ENCODE measurements at places on chromosomes 12 and 14.

- peak; percentile 84 for DNase-seq
These were observed 179.9 kb upstream of the PELI2 start for GRCh38 chr14:55938249-55938791.

DNA sequence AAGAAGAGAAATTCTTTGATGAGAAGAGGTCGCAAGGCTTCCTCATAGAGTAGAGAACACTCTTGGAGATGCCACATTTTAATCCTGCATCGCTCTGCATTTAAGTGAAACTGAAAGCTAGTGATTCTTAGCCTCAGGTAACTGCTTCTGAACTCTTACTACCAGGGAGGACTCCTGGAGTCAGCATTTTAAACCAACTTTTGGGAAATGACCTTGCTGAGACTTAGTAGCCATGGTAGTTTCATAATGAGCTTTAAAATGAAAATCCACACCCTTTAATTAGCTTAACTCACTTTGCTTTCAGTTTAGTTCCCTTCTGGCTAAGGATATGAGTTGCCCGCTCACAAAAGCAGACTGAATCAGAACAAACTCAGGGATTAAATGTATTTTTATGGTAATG is 80.3 kb downstream of the SYNE2 start:
- no peak for DNase-seq

- no peak for DNase-seq
These were observed 71.2 kb downstream of the NINJ2 start for GRCh38 chr12:592024-592505.

DNA sequence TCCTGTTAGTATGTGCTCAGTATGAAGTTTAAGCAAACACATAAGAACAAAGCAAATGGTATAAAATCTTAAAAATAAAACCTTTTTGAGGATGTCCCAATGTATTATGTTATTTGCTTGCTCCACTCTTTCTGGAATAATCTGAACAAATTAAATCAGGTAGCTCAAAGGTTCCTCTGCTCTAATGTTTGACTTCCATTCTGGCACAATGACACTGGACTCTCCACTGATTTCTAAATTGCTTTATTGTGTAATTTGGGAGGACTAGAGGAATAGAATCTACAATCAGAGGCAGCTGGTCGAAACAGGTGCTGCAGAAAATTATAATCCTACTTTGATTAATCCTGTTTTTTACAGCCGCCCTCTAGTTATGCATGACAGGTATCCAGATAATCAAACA is 523.7 kb upstream of the FOXG1 start:
- peak; percentile 90 for DNase-seq

DNA sequence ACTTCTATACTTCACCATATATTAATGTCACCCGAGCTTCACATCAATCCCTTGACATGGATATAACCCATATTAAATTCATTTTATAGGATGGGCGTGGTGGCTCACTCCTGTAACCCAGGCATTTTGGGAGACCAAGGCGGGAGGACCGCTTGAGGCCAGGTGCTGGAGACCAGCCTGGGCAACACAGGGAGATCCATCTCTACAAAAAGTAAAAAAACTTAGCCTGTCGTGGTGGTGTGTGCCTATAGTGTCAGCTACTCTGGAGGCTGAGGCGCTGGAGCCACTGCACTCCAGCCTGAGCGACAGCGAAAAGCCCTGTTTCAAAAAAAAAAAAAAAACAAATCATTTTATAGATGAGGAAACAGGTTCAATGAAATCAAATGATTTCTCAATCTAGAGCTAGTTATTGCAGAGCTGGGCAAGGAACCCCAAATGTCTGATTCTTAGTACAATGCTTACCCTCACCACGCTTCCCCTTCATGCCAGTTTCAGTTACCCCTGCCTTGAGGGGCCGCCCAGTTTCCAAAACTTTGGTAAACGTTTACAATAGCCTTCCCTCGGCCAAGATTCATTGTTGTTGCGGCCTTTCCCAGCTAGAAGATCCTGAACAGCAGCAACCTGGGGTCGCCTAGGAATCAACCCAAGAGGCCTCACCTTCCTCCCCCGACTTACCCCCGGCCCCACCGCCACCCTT is 751 bp downstream of the PSMB5 start:
- DNase-seq: no peak

GRCh38 chr12:51471111-51471864 is 46.7 kb downstream of the SLC4A8 start:
- DNase-seq: no peak

DNA sequence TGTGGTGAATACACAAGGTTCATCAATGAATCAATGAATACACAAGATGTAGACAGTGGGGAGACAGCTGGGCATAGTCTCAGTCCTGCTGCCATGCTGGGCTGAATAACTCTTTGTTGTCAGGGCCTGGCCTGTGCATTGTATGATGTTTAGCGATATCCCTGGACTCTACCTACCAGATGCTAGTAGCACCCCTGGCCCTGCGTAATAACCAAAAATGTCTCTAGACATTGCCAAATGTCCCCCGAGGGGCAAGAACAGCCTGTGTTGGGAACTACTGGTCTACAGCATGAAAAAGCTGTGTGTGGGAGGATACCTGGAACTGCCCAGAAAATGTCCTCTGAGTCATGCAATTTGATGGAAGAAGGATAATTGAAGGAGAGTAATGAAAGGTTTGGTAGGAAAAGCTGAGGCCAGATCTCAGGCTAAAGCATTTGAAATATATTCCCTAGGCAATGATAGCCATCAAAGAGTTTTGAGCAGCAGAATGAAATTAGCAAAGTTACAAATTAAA is 128.2 kb downstream of the TMEM30B start:
- DNase-seq: no peak

DNA sequence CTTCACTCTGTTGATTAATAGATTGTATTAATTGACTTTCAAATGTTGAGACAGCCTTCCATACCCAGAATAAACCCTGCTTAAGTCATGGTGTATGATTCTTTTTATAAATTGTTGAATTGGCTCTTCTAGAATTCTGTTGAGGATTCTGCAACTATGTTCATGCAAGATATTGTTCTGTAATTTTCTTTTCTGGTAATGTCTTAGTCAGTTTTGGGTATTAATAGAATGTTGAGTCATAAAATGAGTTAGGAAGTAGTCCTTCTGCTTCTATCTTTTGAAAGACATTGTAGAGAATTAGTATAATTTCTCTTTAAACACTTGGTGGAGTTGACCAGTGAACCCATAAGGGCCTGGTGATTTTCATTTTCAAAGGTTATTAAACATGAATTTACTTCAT is 958.9 kb downstream of the LRFN5 start:
- no peak for DNase-seq
